PC-9 (cell line): ENCODE measurements at places on chromosomes 3 and 15. TPM values are rescaled to one million over a fixed set of nuclear protein-coding genes. Genes with fewer than 3 reads are reported as not detected.

The ZNF148 gene
- 53.8 and 62.6 TPM in 2 replicates for total RNA-seq

The PLA1A gene
- not detected in 2 replicates for total RNA-seq

DNA sequence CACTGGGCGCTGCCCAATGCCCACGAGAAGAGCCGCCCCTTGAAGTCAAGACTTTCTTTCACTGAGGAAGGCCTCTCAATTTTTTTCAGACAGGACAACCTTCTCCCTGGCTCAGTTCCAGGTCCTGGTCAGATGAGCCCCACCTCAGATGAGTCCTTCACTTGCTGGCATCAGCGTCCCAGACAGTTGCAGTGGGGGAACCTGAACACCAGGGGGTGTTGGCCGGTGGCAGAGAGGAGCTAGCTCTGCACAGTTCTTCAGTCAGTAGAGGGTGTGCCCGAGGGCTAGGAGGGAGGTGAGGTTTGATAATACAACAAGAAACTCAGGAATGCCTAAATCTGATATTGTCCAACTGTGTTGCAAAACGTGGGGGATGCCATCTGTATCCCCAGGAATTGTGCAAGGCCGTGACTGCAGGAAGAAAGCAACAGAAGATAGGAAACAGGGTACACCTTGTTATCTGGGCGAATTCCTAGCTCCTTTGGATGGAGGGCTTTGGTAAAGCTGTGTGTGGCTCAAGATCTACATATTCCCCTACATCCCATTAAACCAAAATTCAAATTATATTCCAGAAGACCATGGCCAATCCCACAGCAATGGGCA is 34.3 kb downstream of the CCR3 start:
- no peak for DNase-seq

DNA sequence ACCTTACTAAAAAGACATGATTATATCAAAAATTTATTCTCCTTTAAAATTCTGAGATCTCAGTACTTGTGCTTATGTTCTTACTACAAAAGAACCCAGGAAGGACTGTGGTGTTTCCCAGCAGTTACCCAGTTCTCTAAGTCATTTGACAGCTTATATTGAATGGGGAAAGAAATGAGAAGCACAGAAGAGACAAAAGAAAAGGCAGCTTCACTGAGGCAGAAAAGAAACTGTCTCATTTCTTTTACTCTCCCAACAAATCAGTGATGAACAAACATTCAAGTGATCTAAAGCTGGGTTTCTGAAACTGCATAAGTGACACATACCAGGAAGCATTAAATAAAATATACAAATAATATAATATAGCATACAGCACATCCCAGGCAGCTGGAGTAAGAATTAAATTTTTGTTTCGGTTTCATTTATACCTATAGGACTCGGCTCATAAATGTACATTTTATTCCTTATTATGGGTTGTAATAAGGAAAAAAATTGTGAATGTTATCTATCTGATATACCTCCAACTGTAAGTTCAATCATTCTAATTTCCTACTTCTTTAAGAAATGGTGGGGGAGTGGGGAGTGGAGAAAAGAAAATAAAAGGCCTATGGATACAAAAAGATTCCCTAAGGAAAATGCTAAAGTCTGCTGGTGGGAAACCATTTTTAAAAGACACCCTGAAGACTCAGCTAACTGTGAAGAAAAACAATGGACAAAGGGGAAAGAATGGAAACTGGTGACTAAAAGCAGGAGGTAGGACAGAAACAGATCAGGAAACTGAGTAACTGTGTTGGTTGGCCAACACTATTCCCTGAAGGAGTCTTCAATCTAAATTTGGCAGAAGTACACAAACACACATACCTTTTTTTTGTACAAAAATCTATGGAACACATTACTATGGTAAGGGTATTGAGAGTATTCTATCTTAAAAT is 156.8 kb downstream of the TBC1D5 start:
- DNase-seq = no peak

- no peak for DNase-seq
Observed at GRCh38 chr3:170290194-170290593, 67.3 kb upstream of the SKIL start.
